Activated T-helper 1 cell treated with Interleukin-2 at 50 U/mL for 16 hours (primary cell): ENCODE measurements at places on chromosomes 2 and 18.

DNA sequence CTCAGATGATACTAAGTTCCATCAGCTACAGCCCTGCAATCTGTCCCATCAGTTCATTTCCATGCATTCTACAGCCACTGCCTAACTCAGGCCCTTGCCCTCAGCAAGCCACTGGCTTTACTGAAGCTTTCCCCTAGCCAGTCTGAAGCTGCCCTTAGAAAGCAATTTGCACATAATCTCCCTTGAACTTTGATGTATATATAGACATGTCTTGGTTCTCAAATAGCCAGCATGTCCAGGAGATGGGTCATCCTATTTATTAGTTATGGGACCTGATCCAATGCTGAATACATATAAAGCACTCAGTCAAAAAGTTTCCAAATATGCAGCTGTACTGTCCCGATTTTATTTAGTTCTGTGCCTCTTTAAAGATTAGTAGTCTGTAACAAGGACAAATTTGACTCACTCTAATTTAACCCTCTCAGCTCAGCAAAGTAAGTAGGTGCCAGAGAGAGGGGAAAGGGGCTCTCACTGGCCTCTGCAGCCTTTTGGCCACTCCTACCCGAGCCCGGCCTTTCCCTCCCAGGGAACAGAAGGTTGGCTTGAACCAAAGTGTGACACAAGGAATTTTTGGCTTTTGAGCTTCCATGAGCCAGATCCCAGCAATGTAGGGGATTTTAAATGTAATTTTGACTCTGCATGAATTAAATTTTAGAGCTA is 70.7 kb downstream of the CCDC93 start:
- no peak for DNase-seq

DNA sequence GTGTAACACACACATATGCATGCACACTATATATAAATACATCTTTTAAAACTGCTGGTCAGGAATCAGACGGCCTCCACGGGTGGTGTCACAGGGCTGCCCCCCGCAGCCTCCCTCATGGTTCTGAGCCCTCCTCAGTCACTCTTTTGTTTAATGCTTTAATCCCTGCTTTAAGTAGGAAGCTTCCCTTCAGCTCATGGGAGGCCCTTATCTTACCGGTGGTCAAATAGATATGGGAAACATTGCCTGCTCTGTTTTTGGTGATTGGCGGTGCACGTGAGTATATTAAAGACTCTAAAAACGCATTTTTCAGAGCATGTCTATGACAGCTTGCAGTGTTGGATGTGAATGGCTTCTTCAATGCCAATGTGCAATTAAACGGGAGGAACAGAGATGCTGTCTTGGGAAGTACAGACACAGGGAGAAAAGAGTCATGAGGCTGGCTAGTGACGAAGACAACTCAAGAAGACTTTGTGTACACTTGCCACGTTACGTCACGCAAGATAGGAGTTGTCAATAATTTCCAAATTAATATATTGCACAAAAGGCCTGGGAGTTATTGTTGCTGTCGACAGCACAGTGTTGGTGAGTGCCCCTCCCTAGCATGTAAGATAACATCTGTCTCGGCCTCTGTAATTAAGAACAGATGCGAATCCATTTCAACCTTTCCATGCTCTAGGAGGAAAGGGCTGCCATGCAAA is 23.3 kb downstream of the GNLY start:
- DNase-seq: no peak

GRCh38 chr2:106189325-106189724 is 4.8 kb downstream of the UXS1 start:
- no peak for DNase-seq

DNA sequence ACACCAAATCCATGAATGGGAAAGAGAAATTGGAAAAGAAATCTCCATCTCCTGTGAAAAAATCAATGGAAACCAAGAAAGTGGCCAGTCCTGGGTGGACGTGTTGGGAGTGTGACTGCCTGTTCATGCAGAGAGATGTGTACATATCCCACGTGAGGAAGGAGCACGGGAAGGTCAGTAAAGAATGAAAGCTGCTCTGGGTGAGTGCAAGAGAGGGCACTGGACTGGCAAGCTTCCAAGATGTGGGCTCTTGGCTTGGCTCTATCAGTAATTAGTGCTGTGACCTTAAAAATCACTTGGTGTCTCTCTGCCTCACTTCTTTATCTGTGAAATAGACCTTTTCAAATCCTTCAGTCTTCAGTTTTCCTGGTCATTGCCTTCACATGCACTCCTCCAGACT is 89.0 kb downstream of the ZNF532 start:
- DNase-seq: no peak

- DNase-seq: no peak
These were observed 40.0 kb upstream of the LAPTM4A start for GRCh38 chr2:20091305-20091991.
